ENCODE measurements at places on chromosomes 6 and 20. TPM values are rescaled to one million over a fixed set of nuclear protein-coding genes. Genes with fewer than 3 reads are reported as not detected.

GRCh38 chr20:10769700-10770099 is 95.9 kb upstream of the JAG1 start:
- no peaks in the 10 kb centered on the region for H3K4me1 ChIP-seq
- no peak for DNase-seq
- no peak overlapping the region for H3K4me3 ChIP-seq
- no peaks in the 10 kb centered on the region for H3K36me3 ChIP-seq

GRCh38 chr6:25504661-25505060 is 147.4 kb upstream of the SCGN start:
- no peaks in the 10 kb centered on the region for H3K4me1 ChIP-seq

GPX5 gene
- total RNA-seq = not detected

- no peak overlapping the region for H3K4me3 ChIP-seq
- H3K27ac ChIP-seq = no peak overlapping the region
- H3K27me3 ChIP-seq = no peaks in the 10 kb centered on the region
Observed at GRCh38 chr6:88823998-88824397, 139.4 kb downstream of the RNGTT start.

CGA gene
- not detected for total RNA-seq

MLIP gene
- total RNA-seq = not detected

- no peak overlapping the region for H3K27ac ChIP-seq
- no peaks in the 10 kb centered on the region for H3K27me3 ChIP-seq
- no peak overlapping the region for H3K4me3 ChIP-seq
- no peaks in the 10 kb centered on the region for H3K36me3 ChIP-seq
Observed at GRCh38 chr6:70280400-70280853, 22.5 kb downstream of the COL9A1 start.

GRCh38 chr20:63839620-63840019 is 8.6 kb upstream of the ZBTB46 start:
- no peak overlapping the region for H3K27ac ChIP-seq
- H3K4me1 ChIP-seq = peaks cover 9% of the 10 kb centered on the region
- no peaks in the 10 kb centered on the region for H3K27me3 ChIP-seq
- H3K36me3 ChIP-seq = no peaks in the 10 kb centered on the region
- no peak for DNase-seq
- H3K4me3 ChIP-seq = no peak overlapping the region

- no peak overlapping the region for H3K4me3 ChIP-seq
- no peaks in the 10 kb centered on the region for H3K27me3 ChIP-seq
- DNase-seq = no peak
- no peak overlapping the region for H3K27ac ChIP-seq
- no peaks in the 10 kb centered on the region for H3K36me3 ChIP-seq
Observed at GRCh38 chr20:40706977-40707582, 18.0 kb upstream of the MAFB start.

DNA sequence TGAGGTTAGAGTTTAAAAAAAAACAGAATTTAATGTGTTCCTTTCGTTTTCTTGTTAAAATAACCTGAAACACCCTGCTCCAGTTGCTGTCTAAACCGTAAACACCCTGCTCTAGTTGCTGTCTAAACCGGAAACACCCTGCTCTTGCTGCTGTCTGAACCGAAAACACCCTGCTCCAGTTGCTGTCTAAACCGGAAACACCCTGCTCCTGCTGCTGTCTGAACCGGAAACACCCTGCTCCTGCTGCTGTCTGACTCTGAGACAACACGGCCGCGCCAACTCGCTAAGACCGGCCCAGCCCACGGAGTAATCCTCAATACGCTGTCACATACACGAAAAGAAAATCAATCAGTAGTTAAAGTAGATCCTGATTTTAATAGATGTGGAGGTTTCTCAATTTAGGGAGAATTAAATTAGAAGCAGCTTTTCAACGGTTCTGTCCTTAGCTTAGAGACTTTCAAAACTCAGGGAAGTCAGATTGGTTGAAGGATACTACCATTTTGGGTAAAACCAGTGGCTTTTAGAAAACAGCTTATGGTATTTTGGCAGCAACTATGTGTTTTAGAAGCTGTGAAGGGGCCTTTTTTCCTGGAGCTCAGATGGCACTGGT is 98.3 kb downstream of the RAMACL start:
- H3K36me3 ChIP-seq = no peaks in the 10 kb centered on the region
- H3K27me3 ChIP-seq = no peaks in the 10 kb centered on the region
- no peaks in the 10 kb centered on the region for H3K4me1 ChIP-seq
- no peak overlapping the region for H3K27ac ChIP-seq
- DNase-seq = peak; percentile 45

DNA sequence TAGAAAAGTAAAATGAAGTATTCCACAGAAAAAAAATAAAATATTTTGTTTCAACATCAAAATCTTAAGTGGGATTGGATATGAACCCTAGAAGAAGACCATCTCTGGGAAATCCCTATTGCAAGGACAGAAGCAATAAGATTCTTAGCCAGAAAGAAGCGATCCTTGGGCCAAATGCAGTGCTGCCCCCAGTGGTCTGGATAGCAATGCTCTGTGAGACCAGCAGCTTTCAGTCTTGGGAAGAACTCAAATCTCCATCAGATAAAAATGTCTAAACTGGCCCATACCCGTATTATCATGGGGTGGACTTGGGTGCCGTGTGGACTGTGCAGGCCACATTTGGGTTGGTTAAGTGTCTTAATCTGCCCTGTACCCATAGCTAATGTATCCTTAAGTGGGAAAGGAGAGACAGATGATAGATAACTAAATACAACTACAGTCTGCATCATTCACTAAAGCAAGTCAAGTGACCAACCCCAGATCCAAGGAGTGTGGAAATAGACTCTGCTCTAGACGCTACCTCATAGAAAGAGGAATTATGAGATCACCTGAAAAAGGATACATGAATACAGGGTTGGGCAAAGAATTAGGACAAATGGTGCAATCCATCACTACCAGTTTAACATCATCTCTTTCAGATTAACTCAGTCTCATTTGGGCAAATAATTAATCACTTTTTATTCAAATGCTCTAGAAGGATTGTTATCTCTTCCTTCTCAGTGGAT is 38.9 kb upstream of the SNAP25 start:
- H3K36me3 ChIP-seq = no peaks in the 10 kb centered on the region
- no peak overlapping the region for H3K27ac ChIP-seq
- no peak overlapping the region for H3K4me3 ChIP-seq
- no peak for DNase-seq
- H3K4me1 ChIP-seq = no peaks in the 10 kb centered on the region
- no peaks in the 10 kb centered on the region for H3K27me3 ChIP-seq

- H3K4me1 ChIP-seq = peaks cover 6% of the 10 kb centered on the region
- H3K27me3 ChIP-seq = no peaks in the 10 kb centered on the region
- H3K4me3 ChIP-seq = no peak overlapping the region
- H3K36me3 ChIP-seq = no peaks in the 10 kb centered on the region
Observed at GRCh38 chr20:55650657-55651360, 354.5 kb downstream of the CBLN4 start.

RPS21 gene
- total RNA-seq = 2,977 TPM

PI3 gene
- total RNA-seq = not detected

GABRR1 gene
- total RNA-seq = not detected

NHLRC1 gene
- 1.7 TPM for total RNA-seq

GRCh38 chr6:26383624-26384417 is 913 bp downstream of the BTN2A2 start:
- peaks cover 2% of the 10 kb centered on the region for H3K4me1 ChIP-seq

GRCh38 chr6:109718991-109719390 is 27.9 kb downstream of the FIG4 start:
- no peak overlapping the region for H3K4me3 ChIP-seq
- no peaks in the 10 kb centered on the region for H3K27me3 ChIP-seq
- H3K36me3 ChIP-seq = no peaks in the 10 kb centered on the region
- no peak for DNase-seq
- no peak overlapping the region for H3K27ac ChIP-seq

GRCh38 chr20:38870733-38871559 is 55.3 kb upstream of the FAM83D start:
- no peak overlapping the region for H3K27ac ChIP-seq
- no peaks in the 10 kb centered on the region for H3K27me3 ChIP-seq
- no peak overlapping the region for H3K4me3 ChIP-seq
- no peak for DNase-seq
- no peaks in the 10 kb centered on the region for H3K4me1 ChIP-seq

DNA sequence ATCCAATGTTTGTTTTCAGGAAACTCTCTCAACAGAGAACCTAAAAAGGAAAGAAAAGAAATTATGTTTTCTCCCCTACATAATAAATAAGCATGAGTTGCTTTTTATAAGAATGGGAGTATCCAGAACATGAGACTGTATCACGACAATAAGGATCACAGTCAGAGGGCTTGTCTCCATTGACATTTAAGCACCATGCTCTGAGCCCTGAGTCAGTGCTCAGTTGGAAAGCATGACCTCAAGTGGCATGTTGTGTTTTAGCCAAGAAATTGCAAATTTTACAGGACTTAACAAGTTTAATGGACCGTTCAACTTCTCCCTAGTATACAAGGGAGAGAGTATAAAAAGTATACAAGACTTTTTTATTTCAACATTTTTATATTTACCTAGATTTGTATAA is 431.6 kb downstream of the GJA1 start:
- H3K4me3 ChIP-seq = no peak overlapping the region
- DNase-seq = no peak
- no peaks in the 10 kb centered on the region for H3K36me3 ChIP-seq
- H3K4me1 ChIP-seq = no peaks in the 10 kb centered on the region
- no peaks in the 10 kb centered on the region for H3K27me3 ChIP-seq
- no peak overlapping the region for H3K27ac ChIP-seq

PRR18 gene
- total RNA-seq = not detected

FAM184A gene
- 10.5 TPM for total RNA-seq

DNA sequence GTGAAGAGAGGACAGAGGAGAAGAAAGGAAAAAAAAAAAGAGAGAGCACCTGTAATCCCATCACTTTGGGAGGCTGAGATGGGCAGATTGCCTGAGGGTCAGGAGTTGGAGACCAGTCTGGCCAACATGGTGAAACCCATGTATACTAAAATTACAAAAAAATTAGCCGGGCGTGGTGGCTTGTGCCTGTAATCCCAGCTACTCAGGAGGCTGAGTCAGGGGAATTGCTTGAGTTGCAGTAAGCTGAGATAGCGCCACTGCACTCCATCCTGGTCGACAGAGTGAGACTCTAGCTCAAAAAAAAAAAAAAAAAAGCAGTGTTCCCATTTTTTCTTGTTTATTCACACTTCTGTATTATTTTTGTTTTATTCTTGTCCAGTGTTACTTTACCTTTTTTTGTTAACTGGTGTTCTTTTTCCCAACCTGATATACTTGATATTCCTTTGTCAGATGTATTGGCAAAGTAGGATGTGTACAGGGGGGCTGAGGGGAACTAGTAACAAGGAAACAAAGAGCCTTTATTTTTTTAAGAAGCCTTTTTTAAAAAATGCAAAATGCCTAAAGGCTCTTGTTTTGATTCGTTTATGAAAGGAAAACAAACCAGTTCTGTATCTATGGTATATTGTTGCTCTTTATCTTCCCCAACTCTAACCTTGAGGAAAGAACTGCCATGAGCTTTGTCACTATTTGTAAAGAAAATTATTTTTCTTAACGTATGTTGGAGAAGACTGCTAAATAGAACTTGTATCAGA is 22.3 kb downstream of the COL19A1 start:
- H3K27me3 ChIP-seq = no peaks in the 10 kb centered on the region
- no peaks in the 10 kb centered on the region for H3K4me1 ChIP-seq
- DNase-seq = no peak
- H3K36me3 ChIP-seq = no peaks in the 10 kb centered on the region
- H3K4me3 ChIP-seq = no peak overlapping the region
- H3K27ac ChIP-seq = no peak overlapping the region

GRCh38 chr6:53436526-53437303 is 88.0 kb upstream of the ELOVL5 start:
- no peak for DNase-seq
- H3K36me3 ChIP-seq = no peaks in the 10 kb centered on the region
- H3K27ac ChIP-seq = no peak overlapping the region
- H3K27me3 ChIP-seq = no peaks in the 10 kb centered on the region
- H3K4me3 ChIP-seq = no peak overlapping the region
- H3K4me1 ChIP-seq = no peaks in the 10 kb centered on the region

GRCh38 chr6:123480986-123481385 is 155.8 kb downstream of the TRDN start:
- no peak overlapping the region for H3K27ac ChIP-seq
- H3K4me3 ChIP-seq = no peak overlapping the region
- H3K27me3 ChIP-seq = no peaks in the 10 kb centered on the region
- H3K4me1 ChIP-seq = no peaks in the 10 kb centered on the region
- H3K36me3 ChIP-seq = no peaks in the 10 kb centered on the region

DNA sequence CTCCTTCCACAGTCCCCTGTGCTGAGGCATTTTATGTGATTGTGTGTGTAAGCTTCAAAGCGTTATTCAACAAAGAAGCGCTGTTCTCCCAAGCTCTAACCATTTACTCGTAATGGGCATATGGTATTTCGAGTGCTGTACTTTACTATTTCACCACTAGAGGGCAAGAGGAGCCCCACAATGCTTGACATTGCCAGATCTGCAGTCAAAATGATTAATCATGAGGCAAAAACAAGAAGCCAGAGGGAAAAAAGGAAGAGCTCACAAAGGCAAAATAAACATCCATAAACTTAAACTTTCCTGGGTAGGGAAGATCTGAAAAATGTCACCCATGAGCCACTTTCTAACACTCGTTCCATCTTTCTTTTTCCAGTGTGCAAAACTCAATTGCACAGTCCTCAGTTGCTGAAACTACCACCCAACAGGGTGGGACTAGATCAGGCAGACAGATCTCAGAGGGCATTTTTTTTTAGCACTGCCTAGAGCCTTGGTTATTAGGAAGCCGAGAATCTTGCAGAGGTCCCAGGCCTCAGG is 215.0 kb upstream of the PLCB4 start:
- peaks cover 6% of the 10 kb centered on the region for H3K4me1 ChIP-seq
- DNase-seq = no peak
- H3K4me3 ChIP-seq = no peak overlapping the region
- H3K27me3 ChIP-seq = no peaks in the 10 kb centered on the region
- no peak overlapping the region for H3K27ac ChIP-seq

KHDC1L gene
- total RNA-seq = 0.40 TPM

DNA sequence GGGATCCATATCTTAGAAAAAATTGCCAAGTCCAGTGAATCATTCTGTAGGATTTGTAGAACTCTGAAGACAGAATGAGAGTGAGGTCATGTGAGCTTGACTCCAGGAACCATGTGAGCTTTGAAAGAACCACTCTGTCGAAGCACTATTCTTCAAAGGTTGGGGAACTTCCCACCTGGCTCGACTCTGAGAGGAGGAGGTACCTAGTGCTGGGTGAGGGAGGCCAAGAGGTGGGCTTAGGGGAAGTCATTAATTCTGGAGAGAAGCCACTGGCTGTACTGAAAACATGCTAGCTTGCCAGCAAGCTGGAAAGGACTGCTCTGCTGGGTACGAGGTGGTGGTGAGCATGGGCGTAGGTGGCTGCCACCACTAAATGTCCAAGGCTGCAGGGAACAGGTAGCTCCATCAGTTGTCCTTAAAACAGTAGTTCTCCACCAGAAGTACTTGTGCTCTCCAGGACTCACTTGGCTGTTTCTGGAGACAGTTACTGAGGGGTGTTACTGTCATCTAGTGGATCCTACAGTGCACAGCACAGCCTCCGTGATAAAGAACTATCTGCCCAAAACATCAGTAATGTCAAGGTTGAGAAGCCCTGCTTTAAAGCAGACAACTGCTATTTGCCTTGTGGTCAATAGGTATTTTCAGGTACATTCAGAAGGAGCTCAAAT is 34.7 kb upstream of the SYNJ2 start:
- H3K4me3 ChIP-seq = no peak overlapping the region
- H3K27ac ChIP-seq = no peak overlapping the region
- peaks cover 1% of the 10 kb centered on the region for H3K4me1 ChIP-seq
- H3K27me3 ChIP-seq = no peaks in the 10 kb centered on the region
- no peaks in the 10 kb centered on the region for H3K36me3 ChIP-seq
- DNase-seq = no peak
